ENCODE measurements at places on chromosomes 11 and 22.

DNA sequence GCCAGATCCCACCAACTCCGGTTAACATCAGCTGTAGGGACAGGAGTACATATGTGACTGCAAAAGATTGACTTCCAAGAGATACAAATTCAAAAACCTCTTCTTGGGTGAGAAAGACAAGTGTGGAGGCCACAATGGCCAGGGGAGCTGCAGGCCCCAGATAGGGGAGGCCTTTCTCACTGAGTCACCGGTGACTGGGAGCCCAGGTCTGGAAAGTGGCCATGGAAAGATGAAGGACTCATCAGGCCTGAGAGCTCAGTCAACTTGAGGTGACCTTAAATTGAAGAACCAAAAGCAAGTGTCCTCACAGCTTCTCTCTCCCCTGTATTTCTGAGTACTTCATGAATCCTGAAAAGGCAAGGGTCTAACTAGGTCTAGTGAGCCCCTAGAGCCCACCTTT lies 90.4 kb upstream of the CLPB start:
- no peak for DNase-seq

DNA sequence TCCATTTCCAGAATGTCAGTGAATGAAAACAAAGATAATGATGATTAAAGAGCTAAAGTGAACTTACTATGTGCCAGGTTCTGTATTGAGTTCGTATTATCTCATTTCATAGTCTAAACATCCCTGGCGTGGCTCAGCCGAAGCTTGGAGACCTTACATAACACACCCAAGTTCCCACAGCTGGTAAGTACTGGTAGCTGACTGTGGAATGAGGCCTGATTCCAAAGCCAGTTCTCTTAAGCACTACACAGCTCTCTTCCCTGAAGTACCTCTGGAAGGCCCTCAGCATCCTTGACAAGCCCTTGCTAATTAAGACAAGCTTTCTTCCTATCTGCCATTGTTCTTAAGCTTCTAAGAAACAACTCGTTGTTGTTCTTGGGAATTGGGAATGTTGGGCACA lies 28.6 kb upstream of the NCAM1 start:
- no peak for DNase-seq

- no peak for DNase-seq
Measured at GRCh38 chr11:62770778-62771143, 435 bp upstream of the TAF6L start.

DNA sequence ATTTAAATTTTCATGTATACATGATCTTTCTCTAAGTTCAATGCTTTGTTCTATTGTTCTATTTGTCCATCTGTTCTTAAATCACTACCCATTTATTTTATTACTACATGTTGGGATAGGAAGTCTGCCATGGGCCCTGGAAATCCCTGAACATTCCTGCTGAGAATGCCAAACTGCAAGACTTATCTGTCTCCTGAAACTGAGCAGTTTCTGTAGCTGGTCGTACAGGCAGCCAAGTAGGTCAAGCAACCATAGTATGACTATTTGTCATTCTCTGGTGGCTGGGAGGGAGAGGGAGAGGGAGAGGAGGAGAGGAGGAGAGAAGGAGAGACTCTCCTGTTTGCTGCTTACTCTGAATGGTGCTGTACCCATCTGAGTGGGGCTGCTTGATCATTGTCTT lies 82.8 kb upstream of the SNX19 start:
- DNase-seq: no peak

- no peak for DNase-seq
Measured at GRCh38 chr11:70255477-70256116, 14.9 kb upstream of the PPFIA1 start.

GRCh38 chr22:46537225-46537945 lies at the start of gene CELSR1:
TSS of gene CELSR1 (minus strand) at chr22:46537620. CDS start at chr22:46537170, 450 bp downstream.
- DNase-seq: no peak

DNA sequence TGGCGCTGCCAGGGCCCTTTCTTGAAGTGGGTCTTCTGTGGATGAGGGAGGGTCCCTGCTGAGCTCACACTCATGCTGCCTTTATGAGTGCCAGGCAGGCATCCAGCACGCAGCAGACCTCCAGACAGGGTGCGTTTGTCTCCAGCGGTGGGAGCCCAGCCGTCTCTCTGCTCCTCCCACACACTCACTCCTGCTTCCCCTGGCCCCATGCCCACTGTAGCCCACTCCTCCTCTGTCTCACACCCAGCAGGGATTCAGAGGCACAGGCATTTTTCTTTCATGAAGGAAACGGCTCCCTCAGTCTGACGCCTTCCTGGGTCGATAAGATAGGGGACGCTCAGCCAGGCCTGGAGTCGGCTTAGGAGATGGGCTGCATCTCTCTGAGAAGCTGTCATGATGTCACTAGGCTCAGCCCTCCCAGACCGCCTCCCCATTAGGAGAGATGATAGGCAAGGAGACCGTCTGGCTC lies 183.9 kb upstream of the NCAM1 start:
- DNase-seq: no peak

DNA sequence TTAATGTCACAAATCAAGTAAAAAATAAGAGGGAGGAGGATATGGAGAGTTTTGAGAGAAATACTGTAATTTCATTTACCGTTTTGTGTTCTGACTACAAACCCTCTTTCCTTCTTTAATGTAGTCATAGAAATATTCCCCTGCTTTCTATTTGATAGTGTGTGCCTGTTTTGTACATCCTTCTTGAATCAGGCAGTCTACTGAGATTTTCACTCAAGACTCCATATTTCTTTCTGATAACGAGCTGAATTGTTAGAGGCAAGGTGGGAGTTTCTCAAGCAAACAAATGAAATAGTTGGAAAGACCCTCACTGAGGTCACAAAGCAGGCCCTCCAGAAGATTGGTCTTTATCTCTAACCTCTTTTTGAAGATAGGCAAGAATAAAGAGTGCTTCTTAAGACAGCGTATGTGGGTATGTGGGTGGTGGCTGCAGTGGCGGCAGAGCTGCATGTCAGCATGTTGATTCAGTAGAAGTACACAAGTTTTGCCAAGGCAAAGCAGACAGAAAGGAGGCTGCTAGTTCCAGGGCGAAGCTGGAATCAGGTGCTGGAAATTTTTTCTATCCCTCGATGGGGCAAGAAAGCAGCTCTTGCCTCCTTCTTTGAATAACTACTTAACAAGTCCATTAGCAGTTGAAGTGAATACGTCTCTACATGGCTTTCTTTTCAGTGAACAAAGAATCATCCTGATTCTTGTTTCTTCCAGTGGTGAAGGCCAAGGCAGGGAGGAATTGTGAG lies 164.2 kb downstream of the FAM76B start:
- no peak for DNase-seq

DNA sequence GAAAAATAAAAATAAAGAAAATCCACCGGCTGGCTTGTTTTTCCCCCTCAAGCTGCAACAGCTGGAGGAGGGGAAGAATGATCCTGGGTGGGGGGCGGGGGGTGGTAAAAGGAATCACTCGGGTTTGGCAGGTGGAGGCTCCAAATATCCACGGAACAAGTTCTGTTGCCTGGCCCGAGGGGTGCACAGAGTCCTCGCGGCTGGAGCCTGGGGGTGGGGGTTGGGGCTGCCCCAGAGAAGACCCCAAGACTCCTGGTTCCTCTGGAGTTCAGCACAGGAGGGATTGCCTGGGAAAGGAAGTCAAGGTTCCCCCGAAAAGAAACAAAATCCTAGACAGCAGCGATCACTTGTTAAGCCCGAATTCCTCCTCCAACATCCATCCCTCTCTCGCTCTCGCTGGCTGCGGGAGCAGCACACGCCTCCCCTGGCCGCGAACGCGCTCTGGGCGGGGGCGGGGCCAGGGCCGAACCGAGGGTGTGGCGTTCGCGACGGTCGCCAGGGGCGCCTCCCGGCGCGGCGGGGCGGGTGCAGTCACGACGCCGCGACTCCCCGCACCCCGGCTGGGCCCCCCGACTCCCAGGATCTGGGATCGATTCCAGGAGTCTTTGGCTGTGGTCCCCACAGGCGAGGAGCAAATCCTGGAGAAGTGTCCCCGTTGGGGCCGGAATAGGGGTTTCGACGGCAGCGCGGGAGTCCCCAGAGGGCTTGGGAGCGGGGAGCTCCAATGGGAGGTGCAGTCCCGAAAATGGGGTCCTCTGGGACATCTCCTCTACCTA lies at the start of gene KCNA4:
Gene KCNA4 (minus strand): TSS at position 443 of the 776 bp plus-strand sequence. CDS start 4,352 bp downstream, outside the sequence.
- no peak for DNase-seq

GRCh38 chr11:116379185-116379828 lies 393.5 kb downstream of the BUD13 start:
- DNase-seq: no peak

DNA sequence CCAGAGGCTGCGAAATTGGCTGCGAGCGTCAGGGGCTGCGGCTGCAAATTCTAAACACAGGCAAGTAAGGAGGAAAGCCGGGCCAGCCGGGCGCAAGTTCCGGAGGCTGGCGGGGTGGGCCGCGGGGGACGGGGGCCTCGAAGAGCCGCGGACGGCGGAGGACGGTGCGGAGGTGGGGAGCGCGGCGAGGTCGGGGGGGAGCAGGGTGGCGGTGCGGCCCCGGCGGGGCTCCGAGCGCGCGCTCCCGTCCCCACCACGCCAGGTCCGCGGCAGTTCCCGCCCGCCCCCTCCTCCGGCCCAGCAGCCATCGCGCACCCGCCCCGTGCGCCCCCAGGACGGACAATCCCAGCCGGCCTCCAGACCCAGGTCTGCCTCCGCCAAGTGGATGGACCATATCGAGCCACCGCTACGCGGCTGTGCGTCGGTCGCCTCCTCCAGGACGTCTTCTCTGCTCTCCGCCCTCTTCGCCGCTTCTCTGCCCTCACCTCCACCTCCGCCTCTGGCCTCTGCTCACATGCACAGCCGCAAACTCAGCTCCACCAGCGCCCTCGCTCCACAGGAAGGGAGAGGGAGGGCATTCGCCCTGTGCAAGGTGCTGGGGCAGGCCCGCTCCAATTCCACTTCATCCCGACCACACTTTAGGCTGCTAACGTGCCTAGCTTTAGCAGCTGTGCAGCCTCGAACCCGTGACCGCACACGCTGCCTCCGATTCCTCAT lies 7.2 kb downstream of the ELFN2 start:
- no peak for DNase-seq
